ENCODE measurements at places on chromosomes 7 and 10. TPM values are rescaled to one million over a fixed set of nuclear protein-coding genes. Genes with fewer than 3 reads are reported as not detected.
A peak's percentile ranks its signal among the peaks of the same experiment; 100 is the strongest.

DNA sequence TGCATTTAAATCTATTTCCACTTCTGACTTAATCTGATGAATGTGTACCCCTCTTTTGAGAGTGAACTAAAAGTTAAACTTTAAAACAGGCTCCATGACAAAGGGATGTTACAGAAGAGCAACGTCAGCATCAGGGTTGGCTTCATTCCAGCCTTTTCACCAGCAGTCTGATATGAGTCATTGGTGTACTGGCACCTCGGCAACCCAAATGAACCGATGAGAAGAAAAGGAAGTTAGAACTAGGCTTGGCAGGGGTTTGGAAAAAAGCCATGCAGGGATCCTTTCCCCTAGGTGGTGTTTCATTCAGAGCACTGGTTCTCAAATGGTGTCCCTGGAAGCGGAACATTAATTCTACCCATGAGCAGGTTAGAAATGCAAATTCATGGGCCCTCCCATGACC, 53.6 kb downstream of the SEC61G start:
- DNase-seq, result peak; percentile 40

DNA sequence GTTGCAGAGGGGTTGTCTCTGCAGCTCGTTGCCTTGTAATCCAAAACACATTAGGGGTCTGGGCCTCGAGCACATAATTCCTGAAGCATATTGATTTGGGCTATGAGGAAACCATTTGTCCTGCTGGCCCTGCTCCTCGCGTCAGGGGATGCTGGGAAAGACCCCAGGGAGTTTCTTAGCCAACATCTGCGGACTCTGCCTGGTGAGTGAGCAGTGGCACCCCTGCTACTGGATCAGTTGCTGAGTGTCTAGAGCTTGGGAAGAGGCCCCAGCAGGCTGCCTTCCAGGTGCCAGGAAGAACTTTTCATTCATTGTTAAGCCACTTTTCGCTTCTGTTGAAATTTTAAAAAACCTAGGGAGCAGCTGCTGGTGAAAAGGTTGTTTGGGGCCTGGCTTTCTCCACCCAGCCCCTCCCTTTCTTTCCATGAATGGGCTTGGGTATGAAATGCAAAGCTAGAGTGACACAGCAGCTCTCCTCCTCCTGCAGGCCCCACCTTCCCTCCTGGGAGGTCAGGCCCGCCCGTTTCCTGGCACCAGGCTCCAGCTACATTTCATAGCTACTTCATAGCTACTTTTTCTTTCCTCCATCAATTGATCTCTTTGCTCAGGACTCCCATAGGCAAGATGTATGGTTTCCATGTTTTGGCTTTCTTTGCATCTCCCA, 26.8 kb downstream of the TACR2 start:
- peak; percentile 14 for DNase-seq

DNA sequence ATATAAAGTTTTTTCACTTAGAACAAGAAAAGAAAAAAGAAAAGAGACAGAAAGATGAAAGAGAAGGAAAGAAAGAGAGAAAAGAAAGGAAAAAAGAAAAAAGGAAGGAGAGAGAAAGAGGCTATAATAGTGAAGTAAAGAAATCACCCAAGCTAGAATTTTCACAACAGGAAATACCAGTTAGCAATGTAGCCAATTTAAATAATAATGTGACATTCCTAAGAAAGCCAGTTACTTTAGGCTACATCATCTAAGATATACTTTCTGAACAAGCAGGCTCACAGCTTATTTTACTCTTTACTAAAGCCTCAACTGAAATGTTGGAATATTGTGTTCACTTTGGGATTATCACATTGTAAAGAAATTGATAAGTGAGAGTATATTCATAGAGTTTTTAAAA, 53.6 kb downstream of the GPR37 start:
- DNase-seq, result no peak

DNA sequence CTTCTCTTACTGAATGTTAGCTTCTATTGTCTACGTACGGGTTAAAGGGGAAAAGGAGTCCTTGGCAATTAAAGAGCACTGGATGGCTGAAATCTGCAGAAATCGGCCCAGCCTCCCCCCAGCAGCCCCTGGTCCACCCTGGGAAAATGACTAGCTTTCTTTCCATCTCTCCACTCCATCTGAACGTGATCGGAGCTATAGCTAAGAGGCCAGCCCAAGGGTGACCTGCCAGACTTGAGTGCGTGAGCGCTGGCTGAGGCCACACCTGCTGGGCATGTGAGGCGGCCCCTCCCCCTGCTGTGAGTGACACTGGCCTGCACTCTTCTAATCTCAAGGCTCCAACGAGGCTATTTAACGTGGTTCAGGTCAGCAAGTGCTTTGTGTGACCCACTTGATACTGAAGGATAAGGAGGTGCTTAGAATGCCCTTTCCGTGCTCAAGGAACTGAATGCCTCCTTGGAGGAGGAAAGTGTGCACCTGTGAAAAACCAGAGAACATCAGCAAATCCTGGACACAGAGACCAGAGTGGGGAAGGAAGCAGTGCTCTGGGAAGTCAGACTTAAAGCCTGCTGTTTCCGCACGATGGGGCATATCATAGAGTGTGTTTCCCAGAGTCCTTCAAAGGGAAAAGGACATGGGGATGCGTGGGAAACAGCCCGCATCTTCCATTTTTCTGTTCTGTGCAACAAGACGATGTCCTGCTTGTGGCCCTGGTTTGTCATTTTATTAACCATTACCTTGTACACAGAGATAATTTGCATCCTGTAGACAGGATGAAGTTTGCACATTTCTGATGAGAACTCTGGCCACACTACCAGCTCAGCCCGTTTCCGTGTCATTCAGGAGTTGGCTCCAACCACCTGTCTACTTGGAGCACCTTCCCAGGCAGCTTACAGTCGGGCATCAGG, 12.5 kb upstream of the MNX1 start:
- DNase-seq, result no peak

Gene ZKSCAN1
- total RNA-seq, result 37.2 TPM

Gene CYP3A7
- total RNA-seq, result not detected

Gene GSAP
- 11.1 TPM for total RNA-seq

DNA sequence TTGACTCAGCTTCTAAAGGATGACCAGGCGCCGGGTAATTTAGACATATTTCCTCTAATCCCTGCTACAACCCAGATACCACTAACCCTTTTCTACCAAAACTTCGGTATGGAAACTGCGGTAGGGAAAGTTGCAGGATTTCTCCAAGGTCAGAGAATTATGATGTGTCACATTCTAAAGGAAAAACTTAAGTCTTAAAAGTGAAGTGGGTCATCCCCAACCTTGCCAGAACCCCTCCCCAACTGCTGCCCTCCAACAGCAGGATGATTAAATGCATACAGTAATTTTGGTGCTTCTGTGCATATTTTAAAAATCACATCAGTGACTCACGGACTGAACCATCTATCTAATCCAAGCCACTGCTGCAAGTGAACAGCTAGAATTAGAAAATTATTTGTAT, 52.7 kb downstream of the GRB10 start:
- DNase-seq, result no peak

Gene TACC2
- 3.0 TPM for total RNA-seq

DNA sequence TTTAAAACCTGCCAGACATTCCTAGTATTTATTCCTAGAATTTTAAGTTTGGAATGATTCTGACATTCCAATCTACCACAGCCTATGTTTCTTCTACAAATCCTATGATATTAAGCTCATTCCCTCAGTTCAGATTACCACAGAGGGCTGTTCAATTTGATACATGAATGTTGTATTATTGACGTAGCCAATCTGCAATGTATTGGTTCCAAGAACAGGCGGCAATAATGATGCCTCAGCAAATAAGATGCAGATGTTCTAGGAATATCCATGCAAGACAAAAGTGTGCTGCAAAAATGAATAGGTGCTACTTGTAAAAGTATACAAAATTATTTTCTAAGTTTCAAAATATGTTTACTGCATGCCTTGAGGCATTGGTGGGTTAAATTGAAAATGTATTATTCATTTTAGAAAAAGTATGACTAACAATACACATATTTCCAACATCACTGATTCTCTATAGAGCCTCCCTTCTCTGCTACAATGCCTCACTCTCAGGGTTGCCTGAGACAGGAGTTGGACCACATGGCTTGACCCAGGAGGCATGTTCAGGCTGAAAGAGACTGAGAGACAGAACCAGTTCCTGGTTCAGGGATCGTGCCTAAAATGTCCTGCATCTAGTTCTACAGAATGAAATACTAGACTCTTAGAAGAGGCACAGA, 94.1 kb upstream of the CREB5 start:
- no peak for DNase-seq

DNA sequence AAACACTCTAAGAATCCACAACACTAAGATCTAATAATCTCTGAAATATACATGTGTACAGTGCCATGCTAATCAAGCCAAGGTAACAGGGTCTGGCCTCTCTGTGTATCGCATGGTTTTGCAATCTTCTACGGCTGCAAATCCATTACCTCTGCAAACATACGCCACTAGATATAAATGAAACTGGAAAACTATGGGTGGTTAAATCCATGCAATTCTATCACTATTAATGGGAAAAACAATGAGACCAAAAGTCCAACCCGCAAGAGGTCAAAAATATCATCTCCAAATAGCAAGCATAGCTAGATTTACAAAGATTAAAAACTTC, 23.0 kb downstream of the SGCE start:
- no peak for DNase-seq

Gene TAS2R5
- 0.26 TPM for total RNA-seq

GRCh38 chr7:5478568-5479430, 55.2 kb upstream of the TNRC18 start:
- no peak for DNase-seq

GRCh38 chr7:12731775-12732174, 44.3 kb downstream of the ARL4A start:
- DNase-seq, result no peak

Gene SPDYE5
- total RNA-seq, result not detected

DNA sequence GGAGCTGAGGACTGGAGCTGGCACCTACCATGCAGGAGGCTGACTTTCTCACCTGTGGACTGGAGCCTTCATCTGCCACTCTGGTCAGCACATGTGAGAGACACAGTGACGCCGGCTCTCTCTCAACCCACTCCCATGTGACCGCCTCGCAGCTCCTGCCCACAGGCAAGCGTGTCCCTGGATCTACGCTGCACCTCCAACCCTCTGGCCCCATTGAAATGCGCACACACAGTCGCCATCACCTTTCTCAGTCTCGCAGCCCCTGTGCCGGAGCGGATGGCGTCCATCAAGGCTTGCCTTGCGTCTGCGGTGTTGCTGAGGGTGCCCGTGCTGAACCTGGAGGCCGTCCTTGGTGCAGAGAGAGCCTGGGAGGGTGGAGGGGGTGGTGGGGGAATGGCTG, 242.2 kb upstream of the GRB10 start:
- no peak for DNase-seq

- no peak for DNase-seq
Observed at GRCh38 chr7:77542409-77542808, 5.3 kb downstream of the PTPN12 start.

GRCh38 chr10:43399320-43400310, 9.4 kb downstream of the HNRNPF start:
- DNase-seq, result no peak

- DNase-seq, result no peak
Observed at GRCh38 chr7:122743211-122743610, 40.5 kb upstream of the RNF148 start.

GRCh38 chr10:53601260-53601875, 828.8 kb upstream of the MBL2 start:
- peak; percentile 44 for DNase-seq

DNA sequence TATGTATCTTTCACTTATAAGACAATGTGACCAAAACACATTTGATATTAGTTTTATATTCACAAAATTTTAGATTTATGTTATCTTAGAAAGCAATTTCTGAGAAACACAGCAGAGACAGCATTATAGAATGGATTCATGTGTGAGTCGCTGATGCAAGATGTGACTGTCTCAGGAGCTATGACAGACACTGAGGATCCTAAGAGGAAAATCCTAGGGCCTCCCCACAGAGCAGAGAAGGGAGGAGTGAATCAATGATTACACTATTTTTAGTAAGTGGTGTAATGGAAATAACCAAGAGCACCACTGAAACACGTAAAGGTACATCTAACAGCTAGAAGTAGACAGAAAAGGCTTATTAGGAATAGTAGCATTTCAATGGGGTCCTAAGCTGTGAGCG, 204.0 kb upstream of the PTN start:
- DNase-seq, result no peak

DNA sequence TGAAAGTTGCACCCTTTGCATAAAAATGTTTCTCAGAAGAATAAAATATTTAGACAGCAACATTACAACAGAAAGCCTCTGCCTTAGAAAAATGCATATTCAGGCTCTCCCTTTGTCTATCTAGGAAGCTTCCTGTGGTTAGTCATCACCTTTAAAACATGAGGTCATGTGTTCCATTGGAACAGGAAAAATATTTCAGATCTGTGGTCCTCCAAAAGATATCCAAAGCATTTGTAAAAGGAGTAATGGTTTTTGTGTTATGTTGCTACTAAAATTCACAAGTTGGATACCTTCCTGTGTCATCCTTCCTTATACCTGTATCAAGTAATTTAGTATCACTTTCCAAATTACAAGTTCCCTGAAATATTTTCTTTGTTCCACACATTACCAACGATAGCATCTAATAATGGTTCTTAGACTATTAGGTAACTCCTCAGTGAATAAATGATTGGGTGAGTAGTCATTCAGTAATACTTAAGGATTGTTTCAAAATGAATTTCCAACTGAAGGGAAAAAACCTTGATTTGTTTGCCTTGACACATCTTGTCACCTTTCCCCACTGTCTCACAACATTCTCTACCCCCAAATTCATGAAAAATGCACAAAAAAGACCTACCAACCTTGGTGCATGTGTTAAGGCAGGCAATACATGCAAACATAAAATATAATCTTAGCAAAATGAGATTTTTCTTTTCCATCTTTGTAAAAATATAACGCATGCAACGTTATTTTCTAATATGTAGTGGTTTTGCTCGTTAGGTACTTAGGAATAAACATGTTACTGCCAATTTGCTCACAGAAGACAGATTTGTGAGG, 19.7 kb upstream of the RHOBTB1 start:
- peak; percentile 15 for DNase-seq

Gene FLNC
- total RNA-seq, result 0.11 TPM

GRCh38 chr7:73647725-73648592, 19.7 kb upstream of the VPS37D start:
- DNase-seq, result peak; percentile 27

GRCh38 chr7:149196151-149196704, 882 bp downstream of the ZNF282 start:
- DNase-seq, result peak; percentile 16

DNA sequence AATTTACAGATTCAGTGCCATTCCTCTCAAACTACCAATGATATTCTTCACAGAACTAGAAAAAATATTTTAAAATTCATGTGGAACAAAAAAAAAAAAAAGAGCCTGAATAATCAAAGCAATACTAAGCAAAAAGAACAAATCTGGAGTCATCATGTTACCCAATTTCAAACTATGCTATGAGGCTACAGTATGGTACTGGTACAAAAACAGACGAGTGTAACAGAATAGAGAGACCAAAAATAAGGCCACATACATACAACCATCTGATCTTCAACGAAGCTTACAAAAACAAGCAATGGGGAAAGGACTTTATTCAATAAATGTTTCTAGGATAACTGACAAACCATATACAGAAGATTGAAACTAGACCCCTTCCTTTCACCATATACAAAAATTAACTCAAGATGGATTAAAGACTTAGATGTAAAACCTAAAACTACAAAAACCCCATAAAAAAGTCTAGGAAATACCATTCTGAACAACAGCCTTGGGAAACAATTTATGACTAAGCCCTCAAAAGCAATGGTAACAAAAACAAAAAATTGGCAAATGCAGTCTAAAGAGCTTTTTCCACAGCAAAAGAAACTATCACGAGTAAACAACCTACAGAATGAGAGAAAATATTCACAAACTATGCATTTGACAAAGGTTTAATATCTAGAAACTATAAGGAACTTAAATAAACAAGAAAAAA, 207.7 kb downstream of the PTN start:
- no peak for DNase-seq

- no peak for DNase-seq
Observed at GRCh38 chr7:30975256-30975899, 11.6 kb downstream of the GHRHR start.

Gene C10orf53
- total RNA-seq, result not detected

Gene KEL
- 2.2 TPM for total RNA-seq
